ENCODE measurements at places on chromosomes 7 and 10. TPM values are rescaled to one million over a fixed set of nuclear protein-coding genes. Genes with fewer than 3 reads are reported as not detected.

- DNase-seq: no peak
These were observed 18.8 kb downstream of the PDIA4 start for GRCh38 chr7:149009527-149009926.

POLR2J2 gene
- 32.3 TPM for total RNA-seq

DNA sequence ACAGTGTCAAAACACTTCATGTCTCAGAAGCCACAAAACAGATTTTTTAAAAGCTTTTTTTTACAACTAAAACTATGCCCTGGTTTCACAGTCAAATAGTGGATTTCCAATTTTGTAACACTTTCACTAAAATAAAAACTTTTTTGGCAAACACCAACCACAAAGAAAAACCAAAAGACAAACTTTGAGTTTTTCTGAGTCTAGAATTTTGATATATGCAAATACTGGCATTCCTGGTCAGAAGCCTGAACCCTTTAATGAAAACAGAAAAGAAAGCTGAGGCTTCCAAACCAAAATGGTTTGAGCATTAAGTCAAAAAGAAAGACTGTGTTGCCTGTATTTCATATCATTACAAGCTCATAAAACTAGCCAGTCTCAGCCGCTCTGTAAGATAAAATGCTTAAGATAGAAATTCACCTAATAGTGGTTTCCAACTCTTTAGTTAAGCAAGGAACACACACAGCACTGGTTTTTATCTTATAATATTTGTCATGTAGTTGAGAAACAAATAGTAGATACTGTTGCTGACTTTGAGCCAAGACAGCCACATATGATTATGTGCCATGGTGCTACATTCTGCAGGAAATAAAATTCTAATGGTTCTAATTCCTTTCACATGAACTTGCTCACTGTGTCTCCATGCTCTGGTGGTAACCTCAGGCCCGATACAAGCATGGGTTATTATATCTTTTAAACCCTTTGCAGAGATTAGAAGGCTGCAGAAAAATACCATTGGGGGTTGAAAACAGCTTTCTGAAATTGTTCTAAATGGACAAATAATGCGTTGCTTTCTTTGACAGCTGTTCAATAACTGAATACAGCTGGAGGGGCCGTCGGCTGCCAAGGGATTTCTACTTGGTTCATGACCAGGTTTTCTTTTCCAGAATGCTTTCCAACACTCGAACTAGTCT is 49.4 kb downstream of the FAM171A1 start:
- no peak for DNase-seq

DNA sequence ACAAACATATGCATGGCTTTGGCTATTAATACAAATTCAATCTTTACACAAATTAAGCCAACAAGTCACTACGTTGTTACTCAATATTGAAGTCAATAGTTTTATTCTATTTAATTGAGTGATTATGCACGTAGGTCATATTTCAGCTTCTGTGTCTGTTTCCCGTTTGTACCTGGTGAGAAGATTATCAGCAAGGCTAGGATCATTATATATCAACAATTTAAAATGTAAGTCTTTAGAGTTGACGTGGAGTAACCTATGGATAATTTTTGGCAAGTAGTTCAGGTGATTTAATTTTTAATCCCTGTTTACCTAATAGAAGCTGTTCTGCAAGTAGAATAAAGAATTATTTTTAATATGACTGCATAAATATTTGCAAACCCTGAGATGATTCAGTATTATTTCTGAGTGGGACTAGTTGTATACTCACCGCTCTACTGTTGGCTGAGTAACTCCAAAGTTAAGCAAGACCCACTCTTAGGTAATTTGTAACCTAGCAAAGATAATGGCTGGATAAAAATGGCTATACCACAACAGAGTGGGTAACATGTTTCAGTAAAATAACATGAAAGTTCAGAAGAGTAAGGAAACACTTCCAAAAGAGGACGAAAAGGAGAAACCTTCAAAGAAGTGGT is 161.0 kb downstream of the HGF start:
- DNase-seq: no peak

GRCh38 chr7:27689150-27689549 is 26.5 kb upstream of the HIBADH start:
- DNase-seq: no peak

GRB10 gene
- 0.62 TPM for total RNA-seq

- DNase-seq: no peak
These were observed at the start of gene TMEM229A for GRCh38 chr7:124032369-124033094. TMEM229A (minus strand) TSS chr7:124033067; CDS start chr7:124033003, 64 bp downstream.

- DNase-seq: no peak
These were observed 223.3 kb downstream of the MLLT10 start for GRCh38 chr10:21757185-21757901.

DNA sequence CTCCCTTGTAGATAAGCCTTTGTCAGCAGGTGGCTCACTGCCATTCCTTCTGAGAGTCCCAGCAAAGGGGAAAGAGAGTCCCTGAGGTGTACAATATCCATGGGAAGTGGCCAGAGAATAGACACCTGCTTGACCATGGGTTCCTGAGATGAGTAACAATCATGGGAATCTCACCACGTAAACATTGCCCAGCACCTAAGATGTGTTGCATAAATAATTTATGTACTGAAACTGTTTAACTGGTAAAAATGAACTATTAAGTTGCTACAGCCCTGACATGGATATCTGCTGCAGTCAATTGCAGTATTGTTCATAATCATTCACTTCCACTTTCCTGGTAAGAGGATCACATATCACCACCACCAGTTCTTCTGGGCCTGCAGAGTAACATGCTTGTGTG is 123.8 kb upstream of the INHBA start:
- DNase-seq: no peak

ABCA13 gene
- not detected for total RNA-seq

ANKRD61 gene
- not detected for total RNA-seq

SPDYE9 gene
- not detected for total RNA-seq

PRLHR gene
- not detected for total RNA-seq

GRCh38 chr10:11742779-11743298 is 657 bp downstream of the ECHDC3 start:
- DNase-seq: no peak

GRCh38 chr10:79403441-79404230 is 41.8 kb downstream of the ZCCHC24 start:
- DNase-seq: no peak

AUTS2 gene
- 3.8 TPM for total RNA-seq

TMEM178B gene
- not detected for total RNA-seq

Measured in naive thymus-derived CD8-positive, alpha-beta T cell (primary cell).